ENCODE measurements at places on chromosomes 5 and 9. TPM values are rescaled to one million over a fixed set of nuclear protein-coding genes. Genes with fewer than 3 reads are reported as not detected.

DNA sequence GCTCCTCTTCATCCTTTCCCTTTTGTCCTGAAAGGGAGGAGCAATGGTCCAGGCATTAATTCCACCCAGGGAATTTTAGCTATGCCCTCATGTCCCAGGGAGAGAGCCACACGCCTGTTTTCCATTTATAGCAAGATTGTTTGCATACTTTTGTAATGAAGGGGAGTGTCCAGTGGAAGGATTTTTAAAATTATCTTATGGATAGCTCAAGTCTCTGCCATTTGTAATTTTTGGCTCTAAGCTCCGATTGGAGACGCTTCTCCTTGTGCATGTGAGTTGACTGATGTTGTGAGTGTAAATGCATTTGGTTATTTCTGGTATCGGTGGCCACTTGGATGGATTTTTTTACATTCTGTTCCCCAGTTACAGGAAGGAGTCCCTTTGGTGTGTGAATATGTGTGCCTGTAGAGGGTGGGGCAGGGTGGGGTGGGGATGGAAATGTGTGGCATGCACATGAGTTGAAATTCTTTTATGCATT is 7.2 kb upstream of the RPL26L1 start:
- peak; percentile 71 for DNase-seq
- H3K4me1 ChIP-seq, result peaks cover 46% of the 10 kb centered on the region
- H3K4me3 ChIP-seq, result no peak overlapping the region
- peak overlapping the region; percentile 68 for H3K27ac ChIP-seq
- no peaks in the 10 kb centered on the region for H3K27me3 ChIP-seq

AKNA gene
- total RNA-seq, result 16.0 TPM

DNA sequence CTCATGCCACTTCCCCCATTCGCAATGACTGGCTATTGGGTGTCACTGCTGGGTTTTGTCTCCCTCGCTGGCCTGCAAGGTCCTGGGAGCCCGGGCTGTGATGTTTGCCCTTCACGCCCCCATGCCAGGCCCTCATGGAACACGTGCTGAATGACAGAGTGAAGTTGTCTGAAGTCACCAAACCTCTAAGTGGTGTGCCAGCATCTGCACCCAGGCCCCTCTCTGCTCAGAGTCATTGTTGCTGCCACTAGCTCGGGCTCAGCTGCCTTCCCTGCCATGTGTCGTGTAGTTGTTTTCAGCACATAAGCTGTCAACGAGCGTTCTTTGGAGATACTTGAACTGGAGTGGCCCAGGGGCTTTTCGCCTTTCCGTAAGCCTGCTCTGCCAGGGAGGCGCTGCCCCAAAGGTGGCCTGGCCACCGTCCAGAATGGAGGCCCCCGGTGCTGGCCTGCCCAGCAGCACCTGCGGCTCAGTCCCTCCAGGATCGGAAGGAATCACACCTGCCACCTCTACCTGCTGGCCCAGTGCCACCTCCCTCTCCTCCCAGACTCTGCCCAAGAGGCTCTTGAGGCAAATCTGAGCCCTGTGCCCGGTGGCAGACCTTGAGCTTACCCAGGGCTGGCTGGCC is 250.1 kb downstream of the PBX3 start:
- no peak overlapping the region for H3K4me3 ChIP-seq
- H3K27me3 ChIP-seq, result peaks cover 2% of the 10 kb centered on the region
- no peak for DNase-seq
- H3K27ac ChIP-seq, result no peak overlapping the region

GRAMD2B gene
- total RNA-seq, result 29.1 TPM

TRPM3 gene
- total RNA-seq, result 0.22 TPM

DNA sequence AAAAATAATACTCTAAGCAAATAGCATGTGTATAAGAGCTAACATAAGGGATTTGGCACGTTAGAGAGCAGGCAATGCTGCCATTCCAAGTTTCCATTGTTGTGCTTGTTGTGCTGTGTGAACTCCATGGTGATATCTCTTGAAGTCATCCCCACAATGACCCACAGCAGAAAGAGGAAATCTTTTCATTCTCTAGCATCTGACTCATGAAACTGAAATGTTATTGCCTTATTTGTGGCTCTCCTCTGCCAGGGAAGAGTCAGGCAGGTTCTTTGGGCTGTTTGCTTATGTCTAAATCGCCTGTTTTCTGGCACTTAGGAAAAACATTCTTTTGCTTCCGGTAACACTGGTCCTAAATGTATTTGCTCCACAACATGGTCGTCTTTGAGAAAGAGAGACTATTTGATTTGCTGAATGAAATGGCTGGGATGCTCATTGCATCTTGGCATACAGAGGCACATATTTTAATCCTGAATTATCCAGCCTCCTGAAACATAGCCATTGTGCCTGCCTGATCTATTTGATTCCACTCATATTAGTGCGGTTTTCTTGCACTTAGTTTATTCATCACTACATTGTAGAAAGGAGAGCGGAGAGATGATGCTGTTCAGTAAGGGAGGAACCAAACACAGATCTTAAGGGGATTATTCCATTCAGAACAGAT is 188.8 kb downstream of the CSNK1G3 start:
- no peaks in the 10 kb centered on the region for H3K27me3 ChIP-seq
- no peaks in the 10 kb centered on the region for H3K36me3 ChIP-seq
- peak; percentile 99 for DNase-seq
- peaks cover 25% of the 10 kb centered on the region for H3K4me1 ChIP-seq
- H3K4me3 ChIP-seq, result peak overlapping the region; percentile 1
- H3K27ac ChIP-seq, result peak overlapping the region; percentile 83

SVEP1 gene
- 1.1 TPM for total RNA-seq

SGTB gene
- total RNA-seq, result 31.7 TPM

TUSC1 gene
- 1.9 TPM for total RNA-seq

DNA sequence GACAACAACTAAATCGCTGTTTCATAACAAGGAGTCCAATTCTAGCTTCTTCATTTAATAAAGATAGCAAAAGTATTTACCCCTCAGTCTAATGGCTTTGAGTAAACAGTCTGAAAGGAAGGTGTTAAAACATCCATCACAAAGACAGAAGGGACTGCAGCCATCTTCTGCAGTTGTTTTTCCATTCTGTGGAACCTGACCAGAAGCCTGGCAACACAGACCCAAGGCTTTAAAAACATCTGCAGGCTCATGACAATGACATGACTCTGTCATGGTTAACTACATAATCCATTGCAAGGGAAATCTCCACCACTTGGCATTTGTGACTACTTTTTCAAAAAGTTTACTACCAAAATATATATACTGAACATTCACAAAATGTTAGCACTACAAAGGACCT is 51.9 kb downstream of the ELL2 start:
- no peak for DNase-seq
- H3K36me3 ChIP-seq, result peaks cover 26% of the 10 kb centered on the region
- H3K27me3 ChIP-seq, result no peaks in the 10 kb centered on the region
- H3K4me3 ChIP-seq, result no peak overlapping the region
- H3K4me1 ChIP-seq, result no peaks in the 10 kb centered on the region
- no peak overlapping the region for H3K27ac ChIP-seq

RFX3 gene
- 12.1 TPM for total RNA-seq

DNA sequence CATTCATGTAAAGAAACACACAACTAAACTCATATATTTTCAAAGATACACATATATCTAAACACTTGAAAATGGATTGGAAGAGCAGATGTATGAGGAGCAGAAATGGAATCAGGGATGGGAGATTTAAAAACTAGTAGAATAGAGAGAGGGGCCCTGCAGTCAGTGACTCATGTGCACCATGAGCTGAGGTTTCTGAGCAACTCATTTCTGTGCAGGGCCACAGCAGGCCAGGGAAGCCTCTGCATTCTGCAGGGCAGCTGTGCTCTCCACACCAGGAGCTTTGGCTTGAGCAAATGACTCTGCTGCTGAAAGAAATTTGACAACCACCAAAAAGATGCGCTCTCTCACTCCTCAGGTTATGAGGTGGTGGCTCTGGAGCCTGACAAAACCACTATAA is 27.1 kb downstream of the LHX6 start:
- no peak overlapping the region for H3K27ac ChIP-seq
- DNase-seq, result peak; percentile 50
- no peak overlapping the region for H3K4me3 ChIP-seq
- H3K27me3 ChIP-seq, result peaks cover 13% of the 10 kb centered on the region

DNA sequence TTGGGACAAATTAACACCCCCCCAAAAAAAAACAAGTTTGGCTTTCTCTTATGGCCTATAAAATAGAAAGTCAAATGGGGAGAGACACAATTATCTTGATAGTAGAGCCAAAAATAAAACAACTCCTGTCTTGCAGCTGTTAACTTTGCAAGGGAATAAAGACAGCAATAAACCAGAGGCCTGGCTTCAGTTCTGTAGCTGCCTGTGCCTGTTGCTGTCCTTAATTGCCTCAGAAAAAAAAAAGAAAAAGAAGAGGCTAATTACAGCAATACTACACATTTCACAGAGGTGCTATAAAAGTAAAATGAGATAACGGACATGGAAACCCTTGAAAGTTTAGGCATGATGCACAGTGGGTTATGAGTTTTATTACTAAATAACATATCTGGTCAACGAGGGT is 170.7 kb upstream of the IRX1 start:
- no peaks in the 10 kb centered on the region for H3K36me3 ChIP-seq
- H3K27ac ChIP-seq, result no peak overlapping the region
- H3K27me3 ChIP-seq, result no peaks in the 10 kb centered on the region
- DNase-seq, result no peak
- H3K4me3 ChIP-seq, result no peak overlapping the region

DNA sequence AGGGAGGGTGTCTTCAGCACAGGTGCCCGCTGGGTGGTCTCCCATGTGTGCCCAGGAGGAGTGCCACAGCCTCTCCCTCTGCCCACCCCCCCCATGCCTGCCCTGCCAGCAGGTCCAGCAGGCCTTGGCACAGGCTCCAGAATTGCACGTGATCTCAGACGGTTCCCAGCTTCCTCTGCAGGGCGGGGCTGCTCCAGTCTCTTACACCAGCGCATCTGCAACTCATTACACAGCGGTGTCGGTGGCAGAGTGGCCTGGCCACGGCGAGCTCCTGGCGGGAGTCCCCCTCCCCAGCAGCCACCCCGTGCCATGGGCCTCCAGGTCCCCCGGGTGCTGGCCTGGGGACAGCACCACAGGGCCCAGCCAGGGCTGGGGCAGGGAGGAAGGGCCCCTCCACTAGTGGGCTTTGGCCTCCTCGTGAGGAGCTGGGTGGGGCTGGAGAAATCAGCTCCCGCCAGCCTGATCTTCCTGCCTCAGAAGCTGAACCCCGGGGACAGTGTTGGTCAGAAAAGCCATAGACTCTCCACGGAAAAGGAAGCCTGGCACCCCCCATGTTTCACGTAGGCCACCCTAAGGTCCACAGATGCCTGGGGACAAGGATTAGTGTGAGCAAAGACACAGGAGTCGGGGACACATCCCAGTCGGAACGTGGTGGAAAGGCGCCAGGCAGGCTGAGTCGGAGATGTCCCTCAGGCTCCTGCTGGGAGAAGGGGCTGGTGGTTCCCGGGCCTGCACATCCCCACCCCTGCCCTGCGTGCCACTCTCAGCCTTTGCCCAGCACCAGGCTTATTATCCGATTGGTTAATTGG is 40.2 kb downstream of the RXRA start:
- peaks cover 10% of the 10 kb centered on the region for H3K4me1 ChIP-seq
- no peak overlapping the region for H3K4me3 ChIP-seq
- no peak overlapping the region for H3K27ac ChIP-seq

Data from astrocyte (in vitro differentiated cells and primary cell).